Cardiac atrium fibroblast (primary cell): ENCODE measurements at places on chromosomes 16 and 17. TPM values are rescaled to one million over a fixed set of nuclear protein-coding genes. Genes with fewer than 3 reads are reported as not detected.

Gene CD300LF
- not detected in 2 replicates for total RNA-seq

Gene SYCE1L
- total RNA-seq: 8.6 TPM in 1 of 2 replicates, not detected in the other

Gene RNF112
- 0.81 and 1.8 TPM in 2 replicates for total RNA-seq

Gene ABI3
- total RNA-seq: 0.36 and 0.49 TPM in 2 replicates

Gene CACNG3
- total RNA-seq: not detected in 2 replicates
